ENCODE measurements at places on chromosomes 3 and 15.

- no peak for DNase-seq
Measured at GRCh38 chr3:58353722-58354553, 21.2 kb downstream of the PXK start.

DNA sequence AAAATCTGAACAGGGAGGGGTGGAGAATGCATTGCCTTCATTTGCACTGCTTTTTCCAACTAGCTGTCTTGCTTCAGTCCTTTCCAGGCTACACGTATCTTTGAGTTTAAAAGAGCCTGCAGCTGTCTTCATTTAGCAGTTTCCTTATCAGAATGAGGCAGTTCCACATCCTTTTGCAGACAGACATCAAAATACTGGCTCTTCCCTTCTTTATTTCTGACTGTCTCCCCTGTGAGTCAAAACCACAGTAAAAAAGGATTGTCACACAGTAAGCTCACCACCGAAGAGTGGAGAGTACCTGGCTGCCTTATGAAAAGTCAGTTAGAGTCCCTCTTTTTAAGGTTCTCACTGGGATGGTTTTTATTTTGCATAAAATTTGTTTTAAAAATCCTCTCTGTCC, 205.5 kb upstream of the CD96 start:
- DNase-seq, result no peak

GRCh38 chr3:86245360-86245759, 745.6 kb downstream of the VGLL3 start:
- no peak for DNase-seq

- no peak for DNase-seq
Measured at GRCh38 chr3:41318520-41318919, 119.2 kb downstream of the CTNNB1 start.

DNA sequence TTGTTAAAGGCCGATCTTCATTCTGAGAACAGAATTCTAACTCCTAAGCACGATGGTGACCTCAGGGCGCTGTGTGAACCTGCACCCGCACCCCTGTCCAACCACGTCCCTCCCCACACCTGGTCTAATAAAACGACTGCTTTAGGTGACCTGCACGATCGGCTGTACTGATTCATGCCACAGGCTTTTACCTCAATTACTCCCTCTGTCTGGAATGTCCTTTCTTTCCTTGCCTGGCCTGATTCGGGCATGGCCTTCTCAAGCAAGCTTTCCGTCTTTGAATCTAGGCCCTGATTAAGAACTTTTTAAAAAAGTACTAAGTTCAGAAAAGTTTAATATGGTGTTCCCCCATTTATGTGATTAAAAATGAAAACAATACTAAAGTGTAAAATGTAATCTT, 842 bp upstream of the U2SURP start:
- DNase-seq, result no peak

DNA sequence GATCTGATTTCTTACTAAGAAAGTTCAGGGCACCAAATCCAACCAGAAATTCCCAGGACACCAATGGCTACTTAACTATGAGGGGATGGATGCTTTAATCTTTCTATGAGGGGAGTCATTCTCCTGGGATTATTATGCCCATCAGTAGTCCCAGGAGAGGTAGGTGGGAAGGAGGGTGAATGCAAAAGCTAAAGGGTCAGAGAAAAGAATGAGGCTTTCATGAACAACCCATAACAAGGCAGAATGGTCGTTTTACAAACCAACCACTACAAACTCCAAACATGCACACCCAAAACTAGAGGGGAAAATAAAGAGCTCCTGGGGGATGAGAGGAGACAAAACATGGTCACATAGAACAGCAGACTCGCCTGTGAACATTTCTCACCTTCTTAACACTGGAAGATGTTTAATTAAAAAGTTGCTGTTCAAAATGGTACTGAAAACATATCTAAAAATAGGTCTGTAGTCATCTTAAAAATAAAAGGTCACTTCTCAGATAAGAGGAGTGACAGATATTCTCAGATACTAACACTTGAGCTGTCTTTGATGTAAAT, 3.7 kb downstream of the STARD9 start:
- DNase-seq, result no peak

GRCh38 chr3:63949005-63949404, 36.8 kb upstream of the SCAANT1 start:
- no peak for DNase-seq

DNA sequence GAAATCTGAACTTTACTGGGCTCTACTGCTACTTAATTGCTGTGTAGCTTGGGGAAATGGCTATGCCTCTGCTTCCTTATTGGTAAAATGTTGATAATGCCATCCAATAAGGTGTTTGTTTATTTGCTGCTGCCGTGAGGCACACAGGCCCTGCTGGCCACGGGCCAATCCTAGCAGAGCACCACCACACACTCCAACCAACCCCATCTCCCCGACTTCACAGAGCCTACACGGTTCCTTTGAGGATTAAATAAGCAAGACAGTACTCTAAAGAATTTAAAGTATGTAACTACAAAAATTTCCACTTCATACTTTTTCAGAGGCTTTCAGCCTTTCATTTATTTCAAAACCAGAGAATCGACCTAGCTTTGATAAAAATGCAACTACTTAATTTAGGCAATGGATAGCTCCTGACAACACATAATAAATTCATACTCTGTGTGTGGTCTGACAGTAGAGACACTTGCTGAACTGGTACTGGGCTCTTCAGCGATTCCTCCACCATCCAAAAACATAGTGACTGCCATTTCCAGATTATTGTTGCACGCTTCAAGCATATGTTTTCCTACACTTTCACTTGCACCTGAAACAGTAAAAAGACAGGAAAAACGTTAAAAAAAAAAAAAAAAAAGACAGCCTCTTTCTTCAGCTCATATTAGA, 25.3 kb downstream of the UBXN7 start:
- DNase-seq, result peak; percentile 46

DNA sequence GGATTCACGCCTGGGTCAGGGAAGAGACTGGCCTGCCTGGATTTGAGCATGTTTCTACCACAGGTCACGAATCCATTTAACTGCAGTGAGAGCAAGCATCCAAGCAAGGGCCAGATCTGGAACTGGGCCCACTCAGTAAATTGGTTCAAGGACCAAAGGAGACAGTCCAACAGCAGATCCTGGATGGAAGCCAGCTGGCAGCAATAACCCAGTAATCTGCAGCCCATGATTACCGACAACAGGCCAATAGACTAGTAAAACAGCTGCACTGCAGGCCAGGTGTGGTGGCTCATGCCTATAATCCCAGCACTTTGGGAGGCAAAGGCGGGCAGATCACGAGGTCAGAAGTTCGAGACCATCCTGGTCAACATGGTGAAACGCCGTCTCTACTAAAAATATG, 11.8 kb downstream of the SAMD7 start:
- DNase-seq, result no peak

Measured in 8988T (cell line).